Fibroblast of the aortic adventitia (primary cell): ENCODE measurements at places on chromosomes 1 and 21. TPM values are rescaled to one million over a fixed set of nuclear protein-coding genes. Genes with fewer than 3 reads are reported as not detected.

- DNase-seq, result no peak
Observed at GRCh38 chr1:207336559-207337467, 15.3 kb downstream of the CD55 start.

- DNase-seq, result peak; percentile 72
Observed at GRCh38 chr1:77039739-77040138, 172.5 kb downstream of the ST6GALNAC5 start.

GRCh38 chr1:112004076-112004475, 14.6 kb upstream of the KCND3 start:
- no peak for DNase-seq

Gene C1orf185
- total RNA-seq, result not detected in 2 replicates
